Activated T-cell treated with anti-CD3 and anti-CD28 coated beads for 1 hour (primary cell): ENCODE measurements at places on chromosomes 5 and 9.
A peak's percentile ranks its signal among the peaks of the same experiment; 100 is the strongest.

DNA sequence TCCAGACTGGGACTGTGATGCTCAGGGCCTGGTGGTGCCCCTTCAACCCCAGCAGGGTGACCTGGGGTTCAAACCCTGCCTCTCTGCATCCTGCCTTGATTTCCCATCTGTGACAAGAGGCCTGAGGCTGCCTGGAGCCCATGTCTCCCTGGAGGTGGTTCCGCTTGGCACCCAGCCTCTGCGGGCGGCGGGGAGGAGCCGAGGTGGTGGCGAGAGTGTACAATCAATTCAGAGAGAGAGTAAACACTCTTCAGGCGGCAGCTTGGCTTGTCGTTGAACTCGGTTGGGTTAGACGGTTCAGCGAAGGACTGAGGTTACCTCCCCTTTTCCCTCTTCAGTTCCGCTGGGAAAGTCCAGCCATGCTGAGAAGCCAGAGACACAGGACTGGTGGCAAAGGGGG lies 39.3 kb downstream of the NTNG2 start:
- no peak for DNase-seq

- no peak for DNase-seq
Observed at GRCh38 chr5:159961176-159962160, 45.2 kb downstream of the ADRA1B start.

DNA sequence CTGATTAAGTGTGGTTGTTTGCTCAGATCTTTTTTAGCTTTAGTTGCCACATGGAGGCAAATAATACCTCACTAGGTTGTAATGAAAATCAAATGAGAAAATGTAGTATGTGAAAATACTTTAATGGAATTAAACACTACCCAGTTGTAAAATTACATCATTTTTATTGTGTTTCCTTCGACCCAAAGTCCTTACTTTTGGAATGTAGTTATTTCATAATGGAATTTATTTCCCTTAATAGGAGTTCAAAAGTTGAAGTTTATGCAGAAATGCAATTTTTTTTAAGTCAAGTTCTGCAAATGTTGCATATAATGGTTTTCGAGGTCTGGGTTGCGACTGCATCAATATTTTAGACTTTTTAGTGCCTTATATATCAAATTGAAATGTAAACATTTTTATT lies 31.0 kb downstream of the TNPO1 start:
- DNase-seq = no peak

DNA sequence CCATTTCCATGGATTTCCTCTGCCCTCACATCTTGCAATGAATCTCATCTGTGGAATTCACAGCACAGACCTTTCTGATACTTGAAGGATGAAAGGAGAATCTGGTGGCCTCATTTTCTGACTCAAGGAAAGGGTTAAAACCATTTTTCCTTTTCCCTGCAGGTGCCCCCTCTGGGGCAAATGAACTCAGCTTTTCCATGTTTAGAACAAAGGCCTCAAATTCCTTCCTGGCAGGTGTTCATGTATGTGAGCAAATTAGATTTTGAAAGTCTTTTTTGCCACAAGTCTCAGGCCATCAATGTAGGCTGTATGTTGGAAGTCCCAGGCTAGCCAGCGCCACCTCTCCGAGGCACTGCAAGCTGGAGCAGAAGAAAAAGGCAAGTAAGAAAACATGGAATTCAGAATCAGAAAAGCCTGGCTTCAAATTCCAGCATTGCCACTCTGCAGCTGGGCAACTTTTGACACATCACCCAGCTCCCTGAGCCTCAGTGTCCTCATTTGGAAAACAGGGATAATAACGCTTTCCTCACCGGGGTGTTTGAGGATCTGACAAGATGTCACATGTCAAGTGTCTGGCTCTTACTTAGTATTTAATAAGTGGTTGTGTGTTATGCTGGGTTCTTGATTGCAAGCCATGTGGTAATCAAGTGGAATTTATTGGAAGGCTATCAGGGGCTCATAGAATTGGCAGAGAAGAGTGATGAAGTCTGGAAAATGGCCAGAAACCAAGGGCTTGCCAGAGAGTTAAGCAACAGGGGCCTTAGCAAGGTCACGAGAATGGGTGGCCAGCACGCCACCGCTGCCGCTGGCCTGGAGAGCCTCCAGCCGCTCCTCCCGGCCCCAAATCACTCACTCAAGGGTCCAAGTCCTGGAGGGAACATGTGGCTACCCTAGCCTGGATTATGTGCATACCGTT lies 48.4 kb upstream of the SMIM23 start:
- no peak for DNase-seq

GRCh38 chr5:124581738-124582560 lies 164.5 kb downstream of the ZNF608 start:
- DNase-seq = no peak

DNA sequence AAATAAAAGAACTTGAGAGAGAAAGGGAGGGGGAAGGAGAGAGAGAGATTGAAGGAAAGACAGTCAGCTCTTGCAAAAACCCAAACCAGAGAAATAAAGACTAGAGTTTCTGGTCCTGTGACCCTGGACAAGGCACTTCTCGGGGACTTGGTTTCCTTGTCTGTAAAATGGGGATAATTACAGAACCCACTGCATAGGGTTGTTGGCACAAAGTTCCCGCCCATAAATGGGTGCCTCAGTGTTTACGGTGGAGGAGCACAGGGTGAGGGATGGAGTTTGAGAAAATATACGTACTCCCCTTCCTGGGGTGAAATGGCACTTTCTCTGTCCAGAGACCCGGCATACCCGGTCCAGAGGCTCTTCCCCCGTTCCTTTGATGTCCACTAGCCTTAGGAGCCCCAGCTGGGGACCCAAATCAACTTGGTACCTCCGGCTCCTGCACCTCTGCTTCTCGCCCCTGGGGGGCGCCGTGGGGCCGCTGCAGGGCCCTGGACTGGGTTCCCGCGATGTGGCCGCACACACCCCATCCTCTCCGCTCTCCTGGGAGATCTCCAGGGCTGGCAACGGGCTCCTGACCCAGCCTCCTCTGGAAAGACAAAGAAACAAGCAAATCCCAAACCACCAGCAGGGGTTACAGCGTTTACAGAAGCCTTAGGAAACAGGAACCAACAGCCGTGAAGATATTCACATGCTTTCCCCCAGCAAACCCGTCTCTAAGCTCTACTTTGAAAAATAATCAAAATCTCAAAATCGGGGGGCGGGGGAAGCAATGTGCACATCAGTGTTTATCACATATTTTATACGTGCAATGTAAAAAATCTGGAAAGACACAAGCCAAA lies 26.3 kb downstream of the PTGES start:
- peak; percentile 43 for DNase-seq

DNA sequence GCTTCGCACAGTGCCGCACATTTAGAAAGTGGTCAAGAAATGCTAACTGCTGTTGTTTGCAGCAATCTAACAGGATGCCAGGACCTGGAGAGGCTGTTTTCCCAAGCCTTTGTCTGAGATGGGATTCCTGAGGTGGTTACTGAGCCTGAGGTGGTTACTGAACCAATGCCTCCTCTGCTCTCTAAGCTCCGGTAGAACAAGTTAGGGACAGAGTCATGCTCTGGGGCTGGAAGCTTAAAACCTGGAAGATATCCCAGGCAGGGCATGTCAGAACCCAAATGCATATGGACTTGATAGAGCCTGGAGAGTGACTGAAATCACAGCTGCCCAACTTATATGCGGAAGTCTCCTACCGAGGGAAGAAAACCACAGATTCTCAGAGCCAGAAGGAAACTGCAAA lies 46.5 kb upstream of the FAT2 start:
- DNase-seq = no peak

DNA sequence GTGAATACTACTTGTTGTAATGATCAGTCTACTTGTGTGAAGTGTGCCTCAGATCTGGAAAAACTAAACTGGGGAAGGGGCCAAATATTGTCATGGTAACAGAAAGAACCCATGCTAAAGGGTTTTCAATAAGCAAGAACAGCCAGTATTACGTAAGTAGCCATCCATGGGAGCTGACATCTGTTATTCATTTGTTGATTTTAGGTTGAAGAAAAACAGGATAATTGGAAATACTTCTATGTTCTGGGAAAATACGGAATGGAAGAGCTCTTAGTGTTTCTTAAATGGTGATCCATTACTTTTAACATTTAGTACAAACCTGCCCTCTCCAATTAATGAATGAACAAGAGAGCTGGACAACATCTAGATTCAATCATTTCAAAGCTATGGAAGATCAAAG lies 485.8 kb downstream of the NTRK2 start:
- DNase-seq = no peak

GRCh38 chr5:10201223-10201868 lies 48.3 kb downstream of the ATPSCKMT start:
- DNase-seq = no peak

GRCh38 chr9:123647145-123647544 lies 282.8 kb downstream of the DENND1A start:
- DNase-seq = no peak

DNA sequence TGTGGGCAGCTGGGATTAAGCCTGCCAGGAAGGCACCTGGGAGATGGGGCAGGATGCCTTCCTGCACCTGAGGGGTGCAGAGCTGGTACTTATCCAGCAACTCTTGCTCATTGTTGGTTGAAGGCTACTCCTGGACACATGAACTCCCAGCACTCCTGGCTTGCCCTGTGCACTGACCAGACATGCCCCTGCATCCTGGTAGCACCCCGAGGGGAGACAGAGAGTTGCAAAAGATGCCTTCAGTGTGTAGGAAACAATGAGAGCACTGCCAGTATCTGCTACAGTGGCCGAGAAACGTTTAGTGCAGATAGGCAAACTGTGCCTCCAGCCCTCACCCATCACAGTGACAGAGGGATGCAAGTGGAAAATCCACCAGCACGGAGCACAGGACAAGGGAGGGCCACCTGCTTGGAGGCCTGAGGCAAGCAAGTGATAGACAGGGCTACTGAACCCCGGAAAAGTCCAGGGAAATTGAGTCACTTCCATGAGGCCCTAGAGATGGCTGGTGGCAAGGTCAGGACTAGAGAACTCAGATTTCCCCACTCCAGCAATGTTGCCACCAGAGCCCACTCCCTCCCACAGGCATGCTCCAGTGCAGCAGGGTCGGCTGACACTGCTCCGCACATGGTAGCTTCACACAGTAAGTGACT lies 171.1 kb downstream of the FSTL4 start:
- DNase-seq = no peak

DNA sequence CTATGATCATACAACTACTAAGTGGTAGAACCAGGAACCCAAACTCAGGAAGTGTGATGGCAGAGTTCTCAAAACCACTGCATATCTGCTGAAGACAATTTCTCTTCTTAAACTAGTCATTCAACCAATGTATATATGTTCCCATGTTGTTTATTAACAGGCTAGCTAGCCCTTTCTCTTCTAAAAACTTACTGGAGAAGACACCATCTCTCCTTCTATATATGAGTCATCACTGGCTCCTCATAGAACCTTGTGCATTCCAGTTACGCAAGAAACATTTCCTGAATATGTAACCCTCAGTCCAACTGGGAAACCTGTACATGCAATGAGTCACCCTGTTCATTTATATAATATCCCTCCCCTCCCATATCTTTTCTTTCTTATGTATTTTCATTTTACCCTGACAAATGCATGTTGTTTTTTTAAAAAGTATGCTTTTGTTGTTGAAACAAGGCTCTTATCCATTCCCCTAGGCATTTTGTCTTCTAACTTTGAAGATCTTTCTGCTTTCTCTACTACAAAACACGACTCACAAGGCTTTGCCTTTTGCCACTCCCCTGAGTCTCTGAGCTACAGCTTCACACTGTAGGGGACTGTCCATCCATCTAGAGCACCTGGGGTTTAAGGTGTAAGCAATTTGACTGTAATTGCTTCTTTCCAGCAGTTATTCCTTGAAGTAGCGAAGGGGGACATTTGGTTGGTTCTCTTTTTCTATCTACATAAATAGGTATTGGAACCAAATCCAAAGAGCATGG lies 119.5 kb downstream of the ANXA1 start:
- DNase-seq = no peak

GRCh38 chr5:98259595-98259994 lies 513.9 kb upstream of the RGMB start:
- DNase-seq = no peak

- no peak for DNase-seq
Observed at GRCh38 chr5:554284-554988, 30.2 kb upstream of the SLC9A3 start.

- no peak for DNase-seq
Observed at GRCh38 chr9:127991017-127991756, 10.4 kb upstream of the EEIG1 start.

GRCh38 chr5:174829511-174829864 lies 105.1 kb downstream of the MSX2 start:
- DNase-seq = no peak

DNA sequence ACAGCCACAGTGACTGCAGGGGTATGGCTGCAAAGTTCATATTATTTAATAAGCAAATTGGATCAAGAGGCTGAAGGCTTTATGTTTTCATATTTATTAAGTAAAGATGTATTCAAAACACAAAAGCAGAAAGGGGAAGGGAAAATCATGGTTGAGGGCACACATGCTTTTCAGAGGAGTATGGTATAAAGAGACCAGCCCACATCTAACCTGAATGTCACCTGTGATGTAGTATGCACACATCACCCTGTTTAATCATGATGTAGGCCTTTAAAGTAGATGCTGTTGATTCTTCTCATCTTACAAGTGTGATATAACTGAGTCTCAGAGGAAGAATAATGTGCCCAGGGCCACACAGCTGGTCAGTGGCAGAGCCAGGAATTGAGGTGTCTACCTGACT lies 211.8 kb downstream of the DCP2 start:
- no peak for DNase-seq

GRCh38 chr5:121478636-121479035 lies 373.0 kb upstream of the FTMT start:
- no peak for DNase-seq

- DNase-seq = no peak
Observed at GRCh38 chr5:95162231-95162992, 122.5 kb downstream of the MCTP1 start.

DNA sequence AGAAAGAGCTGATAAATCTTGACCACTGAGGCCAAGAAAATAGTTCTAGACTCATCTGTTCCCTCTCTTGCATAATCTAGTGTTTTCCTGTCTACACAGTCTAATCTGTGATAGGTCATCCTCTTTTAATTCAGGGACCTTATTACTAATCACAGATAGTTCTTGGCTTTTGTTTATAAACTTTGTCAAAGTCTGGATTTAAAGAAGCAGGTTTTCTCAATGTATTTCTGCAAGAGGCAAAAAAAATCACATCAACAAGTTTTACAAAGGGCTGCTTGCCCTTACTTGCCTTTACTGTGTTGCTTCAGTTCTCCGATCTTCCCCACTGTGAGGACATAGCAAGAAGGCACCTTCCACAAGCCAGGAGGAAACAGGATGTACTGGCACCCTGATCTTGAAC lies 43.9 kb upstream of the MTAP start:
- DNase-seq = no peak

GRCh38 chr9:9970514-9970913 lies 642.3 kb downstream of the PTPRD start:
- no peak for DNase-seq

- DNase-seq = no peak
Observed at GRCh38 chr9:34647651-34648050, 1.2 kb downstream of the GALT start.
